ENCODE measurements at places on chromosomes 5 and 9.

DNA sequence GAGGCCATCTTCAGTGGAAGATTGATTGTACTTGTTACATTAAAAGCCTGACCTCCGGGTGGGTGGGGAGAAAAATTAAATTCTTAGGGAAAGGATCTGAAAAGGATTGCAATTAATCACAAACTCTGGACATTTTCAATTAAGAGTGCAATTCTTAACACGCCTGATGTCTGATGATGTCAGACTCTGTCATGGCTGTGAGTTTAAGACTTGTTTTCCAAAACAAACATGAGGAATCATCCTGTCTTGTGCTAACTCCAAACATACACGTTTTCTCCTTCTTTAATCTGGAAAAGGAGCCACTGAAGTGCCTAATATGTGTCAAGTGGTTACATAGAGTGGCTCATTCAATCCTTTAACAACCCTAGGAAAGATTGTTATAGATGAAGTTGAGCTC is 60.4 kb upstream of the SMIM23 start:
- DNase-seq: no peak

DNA sequence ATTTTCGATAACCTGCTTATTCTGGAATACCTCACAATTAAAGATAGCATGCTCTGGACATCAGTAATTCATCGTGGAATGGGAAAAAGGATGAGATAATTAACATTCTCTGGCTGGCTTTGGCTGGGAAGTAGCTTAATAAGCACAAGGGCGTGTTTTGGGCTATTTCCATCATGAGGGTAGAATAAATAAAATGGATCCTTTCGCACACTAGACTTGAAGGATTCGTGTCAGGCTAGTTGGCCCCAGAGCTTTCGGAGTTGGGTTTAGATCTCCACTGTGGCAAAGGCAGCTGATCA is 151.2 kb upstream of the ADRA1B start:
- DNase-seq: peak; percentile 65

DNA sequence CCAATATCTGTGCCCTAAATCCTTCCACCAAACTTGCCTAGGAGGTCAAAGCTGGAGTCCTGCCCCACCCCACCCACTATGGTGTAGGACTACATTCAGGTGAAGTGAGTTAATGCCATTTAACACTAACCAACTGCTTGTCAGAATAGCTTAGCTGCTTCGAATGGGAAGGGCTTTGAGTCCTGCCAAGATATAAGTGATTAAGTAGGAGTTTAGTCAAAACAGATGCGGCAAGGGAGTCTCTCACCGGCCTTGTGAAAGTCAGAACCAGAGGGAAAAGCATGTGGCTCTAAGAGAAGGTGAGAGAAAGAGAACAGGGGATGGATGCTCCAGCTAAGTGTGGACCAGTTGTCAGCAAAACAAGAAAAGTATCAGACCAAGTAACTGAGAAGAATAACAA is 132.6 kb downstream of the SPOCK1 start:
- no peak for DNase-seq

- no peak for DNase-seq
These were observed 13.8 kb downstream of the CD74 start for GRCh38 chr5:150398722-150399523.

- no peak for DNase-seq
These were observed 122.9 kb upstream of the SARDH start for GRCh38 chr9:133861086-133861485.

DNA sequence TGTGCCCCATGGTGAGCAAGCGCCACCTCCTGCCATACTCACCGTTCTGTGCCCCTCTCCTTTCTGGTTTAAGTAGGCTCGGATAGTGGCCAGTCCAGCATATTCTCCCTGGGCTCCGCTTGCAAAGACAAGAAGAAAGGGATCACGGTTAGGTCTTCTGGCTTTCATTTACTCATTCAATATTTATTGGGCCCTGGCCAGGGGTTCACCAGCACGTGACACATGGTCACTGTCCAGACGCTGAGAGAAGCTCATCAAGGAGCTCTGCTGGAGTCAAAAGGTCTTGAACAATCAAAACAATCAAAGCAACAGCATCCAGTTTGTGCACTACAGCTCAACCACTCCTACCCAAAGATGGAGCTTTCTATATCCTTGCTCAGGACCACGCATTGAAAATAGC is 80.2 kb downstream of the GLDC start:
- no peak for DNase-seq

GRCh38 chr9:129781981-129782380 is 21.0 kb upstream of the TOR1B start:
- DNase-seq: no peak

GRCh38 chr5:86675311-86675710 is 57.6 kb downstream of the COX7C start:
- no peak for DNase-seq

DNA sequence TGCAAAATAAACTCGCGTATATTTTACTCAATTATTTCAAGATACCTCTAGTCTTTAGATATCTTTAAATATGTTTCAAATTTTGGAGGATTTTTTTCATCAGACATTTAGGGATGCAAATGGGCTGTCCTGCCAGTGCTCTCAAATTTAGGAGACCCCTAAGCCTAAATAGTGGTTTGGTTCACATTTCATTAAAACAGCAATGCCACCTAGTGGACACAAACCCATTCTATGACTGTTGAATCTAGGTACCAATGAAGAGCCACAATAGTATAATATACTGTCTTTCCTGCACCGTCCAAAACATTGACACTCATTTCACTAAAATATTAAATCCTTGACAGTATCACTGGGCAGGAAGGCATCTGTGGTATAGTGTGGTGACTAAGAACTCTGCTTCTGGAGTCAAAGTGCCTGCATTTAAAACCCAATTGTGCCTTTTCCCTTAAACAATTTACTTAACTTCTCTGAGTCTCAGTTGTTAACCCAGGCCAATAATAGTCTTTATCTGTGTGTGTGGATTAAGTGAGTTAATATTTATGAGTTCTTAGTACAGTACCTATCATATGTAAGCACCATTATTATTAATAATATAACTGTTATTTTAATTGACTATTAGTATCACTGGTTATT is 148.0 kb downstream of the RORB start:
- DNase-seq: no peak

DNA sequence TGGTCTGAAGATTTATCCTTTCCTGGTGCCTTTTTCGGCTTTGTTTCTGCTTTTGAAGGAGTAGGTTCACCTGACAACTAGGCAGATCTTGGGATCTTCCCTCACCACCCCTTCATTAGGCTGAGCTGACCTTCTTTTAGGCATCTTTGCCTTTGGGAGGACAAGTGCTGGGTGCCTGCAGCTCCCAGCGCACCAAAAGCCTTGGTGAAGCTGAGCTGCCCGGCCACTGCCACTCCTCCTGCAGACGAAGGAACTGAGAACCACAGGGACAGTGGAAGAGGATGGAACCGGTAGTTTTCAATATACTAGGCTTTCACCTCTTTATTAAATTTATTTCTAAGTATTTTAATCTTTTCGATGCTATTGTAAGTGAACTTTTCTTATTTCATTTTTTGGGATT is 16.8 kb upstream of the MARCOL start:
- DNase-seq: no peak

- no peak for DNase-seq
These were observed 51.5 kb upstream of the ARL15 start for GRCh38 chr5:54361691-54362411.

GRCh38 chr9:34612788-34613390 is 992 bp upstream of the RPP25L start:
- no peak for DNase-seq

GRCh38 chr9:84966876-84967830 is 297.6 kb downstream of the NTRK2 start:
- no peak for DNase-seq

DNA sequence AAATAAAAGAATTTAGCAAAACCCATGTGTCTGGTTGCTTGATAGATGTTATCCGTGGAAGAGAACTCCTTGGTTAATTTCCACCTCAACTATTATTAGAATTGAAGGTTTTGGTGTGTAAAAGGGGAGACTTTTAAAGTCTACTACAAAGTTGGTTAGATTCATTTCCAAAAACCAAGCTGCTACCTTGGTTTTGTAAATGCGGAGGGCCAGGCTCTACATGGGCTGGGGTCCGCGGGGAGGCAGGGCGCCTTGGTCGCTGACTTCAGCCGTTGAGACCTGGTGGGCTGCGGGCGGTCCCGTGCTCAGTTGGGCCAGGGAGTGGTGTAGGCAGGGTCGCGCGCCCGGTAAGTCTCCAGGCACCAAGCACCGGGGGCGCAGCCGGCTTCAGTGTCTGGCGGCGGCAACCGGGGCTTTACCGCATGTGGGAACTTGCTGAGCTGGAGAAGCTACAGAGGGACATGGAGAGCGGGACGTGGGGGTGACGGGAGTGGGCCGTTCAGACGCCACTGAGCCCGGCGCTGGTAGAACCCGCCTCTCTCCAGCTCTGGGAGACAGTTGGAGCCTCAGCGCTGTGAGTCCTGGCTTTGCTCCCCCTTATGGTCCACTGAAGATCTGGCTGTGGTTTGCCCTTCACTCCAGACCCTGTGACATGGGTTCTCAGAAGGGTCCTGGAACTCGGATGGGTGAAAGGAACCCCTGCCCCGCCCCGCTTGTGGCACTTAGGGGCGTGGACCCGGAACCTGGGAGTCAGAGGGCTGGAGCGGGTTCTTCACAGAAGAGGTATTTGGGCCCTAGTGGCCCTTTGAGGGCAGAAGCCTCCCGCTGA is 11.8 kb downstream of the NR2F1 start:
- DNase-seq: no peak

DNA sequence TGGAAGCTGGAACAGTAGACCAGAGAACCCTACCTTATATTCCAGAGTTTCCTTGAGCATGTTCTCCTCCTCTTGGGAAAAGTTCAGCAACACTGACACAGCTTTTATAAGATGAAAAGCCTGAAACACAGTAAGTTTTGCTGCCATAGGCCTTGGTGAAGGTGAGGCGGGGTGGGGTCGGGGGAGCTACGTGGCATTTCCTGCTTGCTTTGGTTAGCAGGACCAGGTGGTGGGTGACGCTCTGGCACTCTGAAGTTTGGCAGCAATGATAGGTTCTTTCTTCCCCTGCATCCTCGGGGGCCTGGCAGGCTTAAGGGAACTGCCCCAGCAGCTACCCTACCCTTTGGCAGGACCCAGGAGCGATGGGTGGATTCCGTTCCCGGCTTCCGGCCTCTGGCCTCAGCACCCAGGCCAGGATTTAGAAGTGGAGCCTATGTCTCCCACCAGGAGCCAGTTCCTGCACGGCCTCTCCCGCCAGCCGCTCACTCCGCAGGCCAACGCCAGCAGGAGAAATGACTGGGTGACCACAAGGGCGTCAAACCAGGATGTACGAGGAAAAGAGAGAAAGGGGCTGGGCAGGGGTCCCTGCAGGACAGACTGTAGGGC is 19.3 kb downstream of the ARPC5L start:
- DNase-seq: no peak

- peak; percentile 97 for DNase-seq
These were observed 24.0 kb upstream of the ASPN start for GRCh38 chr9:92506184-92506857.

DNA sequence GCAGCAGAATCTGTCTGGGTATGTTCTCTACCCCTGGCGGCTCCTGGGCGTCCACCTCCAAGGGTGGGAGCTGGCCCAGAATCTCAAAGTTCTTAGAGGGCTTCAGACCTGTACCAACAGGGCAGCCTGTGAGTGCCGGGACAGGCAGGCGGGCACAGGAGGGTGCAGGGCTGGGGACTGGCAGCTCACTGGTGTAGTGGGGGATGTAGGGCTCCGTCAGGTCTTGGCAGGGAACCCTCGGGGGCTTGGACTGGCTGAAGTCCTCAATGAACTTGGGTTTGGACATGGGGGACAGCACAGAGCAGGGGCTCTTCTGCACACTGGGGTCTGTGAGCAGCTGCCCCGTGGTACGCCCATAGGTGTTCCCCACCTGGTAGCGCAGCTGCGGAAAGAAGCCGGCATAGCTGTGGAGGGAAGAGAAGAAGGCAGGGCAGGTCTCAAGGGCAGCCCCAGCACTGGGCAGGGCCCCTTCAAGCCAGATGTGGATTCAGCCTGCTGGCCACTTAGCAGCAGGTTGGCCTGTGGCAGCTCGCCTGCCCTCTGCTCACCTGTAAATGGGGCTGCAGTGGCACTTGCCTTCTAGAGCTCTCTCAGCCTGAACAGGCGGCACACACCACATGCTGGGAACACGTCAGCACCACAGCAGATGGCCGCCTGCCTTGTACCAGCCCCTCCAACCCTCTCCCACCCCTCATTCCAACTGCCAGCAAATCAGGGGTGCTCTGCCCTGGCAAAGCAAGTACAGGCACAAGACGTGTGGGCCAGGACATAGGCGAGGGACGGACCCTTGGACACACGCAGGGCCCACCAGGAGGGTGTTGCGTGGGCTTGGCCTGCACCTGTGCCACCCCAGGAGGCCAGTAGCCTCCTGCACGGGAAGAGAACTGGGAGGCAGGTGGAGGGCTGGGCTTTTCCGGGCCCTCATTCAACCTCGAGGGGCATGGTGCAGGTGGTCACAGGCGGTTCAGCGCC is 4.6 kb downstream of the TUBB4B start:
- no peak for DNase-seq

DNA sequence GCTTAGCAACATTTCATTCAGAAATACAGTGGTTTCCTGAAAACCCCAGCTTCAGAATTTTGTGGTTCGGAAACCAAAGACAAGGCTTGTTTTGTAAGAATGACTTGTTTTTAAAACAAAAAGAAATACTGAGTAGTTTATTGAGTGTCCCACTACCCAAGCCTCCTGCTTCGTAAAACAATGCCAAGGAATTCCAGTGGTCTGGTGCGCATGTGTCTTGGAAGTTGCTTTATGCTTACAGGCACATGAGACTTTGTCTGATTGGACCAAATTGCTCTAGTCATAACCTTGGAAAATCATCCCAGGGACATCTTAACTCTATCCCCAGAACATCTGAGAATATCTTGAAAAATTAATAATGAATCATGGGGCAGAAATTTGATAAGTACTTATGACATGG is 77.1 kb upstream of the FST start:
- no peak for DNase-seq

GRCh38 chr5:79032031-79032695 is 37.3 kb downstream of the DMGDH start:
- DNase-seq: no peak

DNA sequence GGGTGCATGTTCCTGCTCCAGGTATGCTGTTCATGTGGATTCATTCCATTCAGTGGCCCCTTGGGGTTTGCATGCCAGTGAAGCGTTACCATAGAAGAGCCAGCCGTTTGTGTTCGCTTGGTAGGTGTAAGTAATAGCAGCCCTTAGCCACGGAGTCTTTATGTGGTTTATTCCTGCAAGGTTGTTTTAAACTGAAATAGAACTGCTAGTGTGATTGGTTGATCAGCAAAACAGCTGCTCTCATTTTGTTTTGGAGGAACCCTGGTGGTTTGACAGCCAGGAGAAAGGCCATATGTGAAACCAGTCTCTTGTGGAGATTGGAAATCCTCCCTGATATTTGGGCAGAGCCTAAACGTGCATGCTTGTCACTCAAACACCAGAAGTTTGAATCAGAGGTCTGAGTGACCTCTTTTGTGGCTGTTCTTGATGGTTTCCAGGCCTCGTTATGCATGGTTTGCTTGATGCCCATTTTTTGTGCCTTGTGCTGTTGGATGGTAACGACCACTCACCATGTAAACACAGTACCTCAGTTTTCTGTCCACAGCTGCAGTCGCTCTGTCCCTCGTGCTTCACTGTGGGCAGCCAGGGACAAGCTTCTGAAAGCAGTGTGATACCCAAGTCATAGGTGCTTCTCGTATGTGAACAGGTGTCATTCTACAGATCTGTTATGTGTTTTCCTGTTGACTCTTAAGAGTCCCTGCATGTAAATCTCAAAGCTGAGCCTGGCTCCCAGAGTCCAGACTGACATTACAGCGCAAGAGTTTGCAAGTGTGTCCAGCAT is 58.3 kb upstream of the NXNL2 start:
- DNase-seq: peak; percentile 17

- no peak for DNase-seq
These were observed 31.4 kb downstream of the FXN start for GRCh38 chr9:69066955-69067354.
